ENCODE measurements at places on chromosomes 16 and 17.
A peak's percentile ranks its signal among the peaks of the same experiment; 100 is the strongest.

- DNase-seq = no peak
Observed at GRCh38 chr16:58509256-58510096, 5.8 kb upstream of the SETD6 start.

DNA sequence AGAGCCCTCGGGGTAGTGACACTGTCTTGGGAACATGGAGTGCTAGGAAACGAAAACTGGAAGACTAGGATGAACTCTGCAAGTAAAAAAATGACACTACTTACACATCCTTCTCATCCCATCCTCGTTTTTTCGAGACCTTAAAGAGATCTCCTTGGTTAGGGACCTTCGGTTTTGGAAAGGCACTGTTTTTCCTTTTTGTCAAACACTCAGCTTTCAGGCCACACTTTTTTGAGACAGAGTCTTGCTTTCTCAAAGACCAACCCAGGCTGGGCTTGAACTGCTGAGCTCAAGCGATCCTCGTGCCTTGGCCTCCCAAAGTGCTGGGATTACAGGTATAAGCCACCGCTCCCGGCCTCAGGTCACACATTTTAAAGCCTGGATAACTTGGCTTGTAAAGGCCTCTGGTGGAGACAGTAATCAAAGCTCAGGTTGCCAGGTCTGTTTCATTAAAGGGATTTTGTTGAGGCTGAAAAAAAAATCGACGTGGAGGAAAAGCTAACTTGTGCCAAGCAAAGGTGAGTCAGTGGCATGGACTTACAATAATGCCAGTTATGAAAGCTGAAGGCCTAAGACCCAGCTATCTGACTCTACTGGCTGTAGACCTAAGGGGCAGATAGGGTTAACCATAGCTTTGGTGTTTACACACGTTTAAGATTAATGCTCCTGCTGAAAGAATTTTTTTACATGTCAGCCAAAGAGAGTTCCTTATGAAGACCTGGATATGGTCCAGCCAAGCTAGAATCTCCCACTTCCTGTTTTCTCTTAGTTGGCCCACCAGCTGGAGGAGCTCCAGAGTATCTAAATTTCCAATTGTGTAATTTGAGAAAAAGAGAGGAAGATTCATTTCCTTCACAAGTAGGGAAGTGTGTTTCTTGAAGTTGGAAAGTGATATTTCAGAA, 823 bp downstream of the NBR1 start:
- DNase-seq = no peak

DNA sequence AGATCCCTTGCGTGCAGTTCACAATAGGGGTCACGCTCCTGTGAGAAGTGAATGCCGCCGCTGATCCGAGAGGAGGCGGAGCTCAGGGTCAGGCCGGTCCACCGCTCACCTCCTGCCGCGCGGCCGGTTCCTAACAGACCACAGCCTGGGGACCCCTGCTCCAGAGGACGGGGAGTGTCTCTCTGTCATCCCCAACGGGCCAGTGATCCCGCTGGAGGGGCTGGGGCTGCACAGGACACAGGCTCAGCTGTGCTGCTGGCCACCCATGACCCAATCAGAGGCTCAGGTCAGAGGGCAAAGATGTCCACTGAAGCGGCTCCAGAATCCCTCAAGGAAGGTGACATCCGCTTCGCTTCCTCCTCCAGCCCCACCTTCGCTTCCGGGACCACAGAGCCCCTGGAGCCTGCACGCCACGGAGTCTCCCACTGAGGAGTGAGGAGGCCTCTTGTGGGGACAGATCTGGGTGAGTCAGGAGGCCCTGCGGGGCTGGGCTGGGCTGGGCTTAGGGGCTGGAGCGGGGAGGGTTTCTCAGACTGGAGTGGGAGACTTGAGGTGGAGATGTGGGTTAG, 115.4 kb downstream of the METRNL start:
- DNase-seq = no peak

GRCh38 chr17:34633351-34633750, 54.0 kb downstream of the TMEM132E start:
- DNase-seq = no peak

GRCh38 chr17:17235212-17236174, 1.5 kb downstream of the FLCN start:
- DNase-seq = no peak

DNA sequence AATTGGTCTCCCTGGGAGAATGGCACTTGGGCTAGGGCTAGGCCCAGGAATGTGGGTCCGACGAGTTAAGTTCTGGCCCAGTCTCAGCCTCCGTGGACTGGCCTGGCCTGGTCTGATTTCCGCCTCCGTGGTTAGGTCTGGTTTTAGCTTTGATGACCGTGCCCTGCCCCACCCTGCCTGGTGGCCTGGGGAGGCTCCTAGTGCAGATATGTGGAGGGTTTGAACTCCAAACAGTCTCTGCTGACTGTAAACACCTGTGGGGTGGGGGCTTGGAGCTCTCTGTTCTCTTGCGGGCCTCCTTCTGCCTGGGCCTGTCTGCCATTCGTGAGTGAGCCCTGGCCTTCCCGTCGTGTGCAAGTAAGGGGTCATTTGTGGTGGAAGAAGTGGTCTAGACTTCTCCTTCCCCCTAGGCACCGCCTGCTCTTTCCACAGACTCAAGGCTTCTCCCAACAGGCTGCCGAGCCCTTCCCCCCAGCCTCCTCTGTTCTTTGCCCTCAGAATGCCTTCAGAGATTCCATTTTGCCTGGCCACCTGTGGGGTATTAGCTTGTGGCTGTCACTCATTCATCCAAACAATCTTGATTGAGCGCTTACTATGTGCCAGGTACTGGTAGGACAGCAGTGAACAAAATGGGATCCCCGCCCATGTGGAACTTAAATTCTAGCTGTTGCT, 1.6 kb downstream of the ATP6V0C start:
- DNase-seq = no peak

DNA sequence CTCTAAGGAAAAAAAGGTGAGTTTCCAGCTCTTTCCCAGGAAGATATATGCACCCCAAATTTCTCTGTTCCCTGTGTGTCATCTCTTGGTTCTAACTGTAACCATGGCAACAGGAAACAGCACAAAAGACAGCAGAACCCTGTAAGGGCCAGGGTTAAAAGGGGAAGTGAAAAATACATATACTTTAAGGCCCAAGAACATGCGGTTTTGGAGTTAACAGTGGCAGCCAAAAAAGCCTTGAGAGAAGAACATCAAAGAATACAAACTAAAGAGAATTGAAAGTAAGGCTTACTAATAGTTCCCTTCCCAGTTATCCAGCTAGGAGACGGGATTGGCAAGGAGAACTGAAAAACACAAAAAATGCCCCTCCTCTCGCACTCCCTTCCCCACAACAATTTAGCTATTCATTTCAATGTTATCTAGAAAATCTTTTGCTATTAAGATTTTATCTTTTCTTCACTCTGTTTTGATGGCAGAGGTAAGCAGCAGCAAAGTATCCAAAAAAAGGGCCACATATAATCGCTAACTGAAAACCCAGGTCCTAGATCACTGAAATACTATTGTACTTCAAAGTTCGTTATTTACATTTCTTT, 1.5 kb downstream of the SPOP start:
- no peak for DNase-seq

DNA sequence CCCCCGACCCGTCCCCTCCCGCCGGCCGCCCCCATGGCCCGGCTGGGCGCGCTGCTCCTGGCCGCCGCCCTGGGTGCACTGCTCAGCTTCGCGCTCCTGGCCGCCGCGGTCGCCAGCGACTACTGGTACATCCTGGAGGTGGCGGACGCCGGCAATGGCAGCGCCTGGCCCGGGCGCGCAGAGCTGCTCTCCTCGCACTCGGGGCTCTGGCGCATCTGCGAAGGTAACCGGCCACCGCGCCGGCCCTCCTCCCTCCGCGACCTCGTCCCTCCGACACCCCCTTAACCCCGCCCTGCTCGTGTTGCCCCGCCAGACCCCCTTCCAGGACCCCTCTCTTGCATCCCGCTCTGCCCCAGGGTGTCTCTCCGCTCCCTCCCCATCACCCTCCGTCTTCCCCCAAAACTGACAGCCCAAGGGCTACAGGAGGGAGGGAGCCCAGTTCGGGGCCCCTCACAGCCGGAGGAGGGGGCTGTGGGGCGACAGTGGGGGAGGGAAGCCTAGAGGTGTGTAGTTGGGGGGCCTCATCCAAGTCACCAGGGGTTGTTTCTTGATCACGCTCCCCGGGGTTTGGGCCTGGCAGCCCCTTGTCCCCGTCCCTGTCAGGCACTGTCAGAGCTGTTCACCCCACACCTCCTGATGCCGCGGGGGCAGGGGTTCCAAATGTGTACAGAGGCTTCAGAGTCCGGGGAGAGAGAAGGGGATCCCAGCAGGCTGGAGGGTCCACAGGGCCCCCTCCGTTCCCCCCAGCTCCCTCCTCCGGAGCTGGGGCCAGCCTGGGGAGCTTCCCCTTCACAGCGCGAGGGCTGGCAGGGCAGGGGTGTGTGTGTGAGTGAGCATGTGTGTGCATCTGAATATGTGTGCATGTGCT, 794 bp downstream of the TMEM235 start:
- no peak for DNase-seq

- no peak for DNase-seq
Observed at GRCh38 chr17:28031174-28031573, 11.3 kb upstream of the NLK start.

GRCh38 chr16:69166221-69166833, 20.6 kb upstream of the SNTB2 start:
- DNase-seq = peak; percentile 59

- DNase-seq = no peak
Observed at GRCh38 chr17:43733956-43734355, 24.6 kb downstream of the SOST start.

DNA sequence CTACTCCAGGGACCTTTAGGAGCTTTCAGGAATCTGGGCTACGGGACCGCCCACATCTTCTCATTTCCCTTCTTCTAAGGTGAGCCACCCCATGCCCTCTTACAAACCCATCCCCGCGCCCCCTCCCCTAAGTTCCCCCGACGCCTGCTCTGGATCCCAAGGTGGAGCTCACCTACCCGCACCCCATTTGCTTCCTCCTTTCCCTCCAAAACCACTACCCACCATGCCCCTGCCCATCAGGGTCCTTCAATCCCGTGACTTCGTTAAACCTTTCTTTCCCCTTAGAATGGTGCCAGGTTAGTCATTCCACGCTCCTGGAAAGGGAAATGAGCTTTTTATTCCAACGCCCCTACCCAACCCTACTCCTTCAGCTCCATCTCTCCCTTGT, 326 bp upstream of the MTMR4 start:
- DNase-seq = no peak

- DNase-seq = no peak
Observed at GRCh38 chr17:56260376-56261002, 107.2 kb downstream of the ANKFN1 start.

DNA sequence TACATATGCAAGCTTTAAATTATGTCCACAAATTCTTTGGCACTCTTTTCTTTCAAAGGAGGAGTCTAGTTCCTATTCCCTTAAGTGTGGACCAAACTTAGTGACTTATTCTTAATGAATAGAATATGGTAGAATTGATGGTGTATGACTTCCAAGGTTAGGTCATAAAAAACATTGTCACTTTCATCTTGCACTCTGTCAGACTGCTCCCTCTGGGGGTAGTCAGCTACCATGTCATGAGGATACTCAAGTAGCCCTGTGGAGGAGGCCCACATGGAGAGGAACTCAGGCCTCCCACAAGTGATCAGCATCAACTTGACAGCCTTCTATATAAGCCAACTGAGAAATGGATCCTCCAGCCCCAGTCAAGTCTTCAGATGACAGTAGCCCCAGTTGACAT, 58.0 kb upstream of the SCNN1B start:
- no peak for DNase-seq

- DNase-seq = no peak
Observed at GRCh38 chr16:71689901-71690300, 34.6 kb downstream of the PHLPP2 start.

DNA sequence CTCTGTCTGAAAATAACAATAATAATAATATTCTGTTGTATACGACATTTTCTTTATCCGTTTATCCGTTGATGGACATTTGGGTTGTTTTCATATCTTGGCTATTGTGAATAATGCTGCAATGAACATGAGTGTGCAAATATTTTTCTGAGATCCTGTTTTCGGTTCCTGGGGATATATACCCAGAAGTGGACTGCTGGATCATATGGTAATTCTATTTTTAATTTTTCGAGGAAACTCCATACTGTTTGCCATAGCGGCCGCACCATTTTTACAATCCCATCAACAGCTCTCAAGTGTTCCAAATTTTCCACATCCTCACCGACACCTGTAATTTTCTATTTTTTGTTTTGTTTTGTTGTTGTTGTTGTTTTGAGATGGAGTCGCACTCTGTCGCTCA, 5.3 kb upstream of the PRSS41 start:
- DNase-seq = no peak

DNA sequence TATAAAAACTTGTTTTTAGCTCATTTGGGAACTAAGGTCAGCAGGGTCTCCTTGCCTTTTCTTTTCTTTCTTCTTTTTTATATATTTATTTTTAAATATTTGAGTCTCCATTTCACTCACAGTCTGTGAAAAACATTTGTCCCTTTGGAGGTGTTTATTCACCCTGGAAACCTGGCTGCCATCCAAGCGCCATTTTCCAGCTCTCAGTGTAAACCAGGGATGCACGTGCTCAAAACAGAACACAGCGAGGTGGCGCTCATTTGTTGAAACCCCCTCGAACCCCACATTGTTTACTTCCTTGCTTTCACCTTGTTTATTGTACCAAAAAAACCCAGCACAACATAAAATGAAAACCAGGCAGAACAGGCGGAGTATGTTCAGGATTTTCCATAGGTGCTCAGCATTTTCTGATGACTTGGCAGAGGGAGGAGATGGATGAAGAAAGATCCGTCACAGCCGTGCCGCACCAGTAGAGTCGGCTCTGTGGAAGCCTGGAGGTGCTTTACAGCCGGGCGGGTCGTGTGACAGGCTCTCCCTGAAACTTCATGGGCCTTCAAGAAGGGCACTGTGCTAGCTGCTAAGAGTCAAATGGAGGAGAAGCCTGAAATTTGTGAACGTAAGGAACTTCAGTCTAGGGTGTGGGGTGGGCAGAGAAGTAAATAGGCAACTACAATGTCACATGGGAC, 284.4 kb downstream of the FOXL1 start:
- DNase-seq = no peak

GRCh38 chr17:58357312-58358297, 5.6 kb upstream of the SUPT4H1 start:
- no peak for DNase-seq

- DNase-seq = no peak
Observed at GRCh38 chr16:68252383-68252782, 7.2 kb downstream of the PLA2G15 start.

DNA sequence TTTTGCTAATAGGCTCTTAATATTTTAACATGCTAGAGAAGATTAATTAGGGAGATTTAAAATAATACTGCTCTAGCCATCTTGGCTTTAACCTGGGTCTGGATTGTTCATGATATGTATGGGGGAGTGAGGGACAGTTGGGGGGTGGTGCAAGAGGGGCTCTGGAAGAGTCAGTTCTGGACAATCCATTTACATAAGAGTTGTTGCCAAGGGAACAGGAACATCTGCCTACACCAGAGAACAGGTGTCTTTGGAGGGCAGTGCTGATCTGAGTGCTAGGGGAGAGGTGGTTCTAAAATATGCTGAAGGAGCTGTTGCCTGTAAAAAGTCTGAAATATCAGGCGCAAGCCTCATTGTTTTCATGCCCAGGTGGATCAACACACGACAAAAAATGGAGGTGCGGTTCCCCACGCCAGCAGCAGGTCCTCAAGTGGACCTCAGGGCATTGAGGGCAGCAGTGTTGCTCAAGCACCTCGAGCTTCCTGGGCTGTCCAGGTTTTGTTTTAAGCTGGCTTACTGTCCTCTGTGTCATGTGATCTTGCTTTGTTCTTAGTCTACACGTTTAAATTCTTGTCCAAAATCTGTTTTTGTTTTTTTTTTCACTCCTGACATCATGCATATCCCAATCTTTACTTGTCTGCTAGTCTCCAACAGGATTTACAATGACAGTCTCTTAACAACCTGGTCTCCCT, 25.4 kb upstream of the WSB1 start:
- no peak for DNase-seq

- no peak for DNase-seq
Observed at GRCh38 chr16:86016201-86016965, 117.4 kb downstream of the IRF8 start.

- DNase-seq = no peak
Observed at GRCh38 chr16:55906123-55906522, 30.9 kb upstream of the CES5A start.
